Islet precursor cell (in vitro differentiated cells): ENCODE measurements at places on chromosomes 5 and 9.

DNA sequence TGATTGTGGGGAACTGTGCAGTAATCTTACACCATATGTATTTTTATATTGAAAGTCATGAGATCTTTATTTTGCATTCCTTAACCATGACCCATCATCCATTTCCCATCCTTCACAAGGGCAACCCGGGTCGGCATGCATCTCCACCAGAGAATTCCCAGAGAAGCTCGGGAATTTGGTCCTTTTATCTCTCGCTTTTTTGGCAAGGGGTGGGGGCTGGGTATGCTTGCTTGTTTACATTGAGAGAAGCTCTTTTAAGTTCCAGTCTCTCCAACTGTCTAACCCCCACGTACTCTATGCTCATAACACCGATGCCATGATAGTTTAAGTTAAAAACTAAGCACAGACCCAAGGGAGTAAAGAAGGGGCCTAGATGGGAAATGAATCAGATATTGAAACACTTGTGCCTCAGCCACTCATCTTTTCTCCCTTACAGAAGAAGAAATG is 109.9 kb upstream of the NFIB start:
- peak; percentile 68 for DNase-seq

DNA sequence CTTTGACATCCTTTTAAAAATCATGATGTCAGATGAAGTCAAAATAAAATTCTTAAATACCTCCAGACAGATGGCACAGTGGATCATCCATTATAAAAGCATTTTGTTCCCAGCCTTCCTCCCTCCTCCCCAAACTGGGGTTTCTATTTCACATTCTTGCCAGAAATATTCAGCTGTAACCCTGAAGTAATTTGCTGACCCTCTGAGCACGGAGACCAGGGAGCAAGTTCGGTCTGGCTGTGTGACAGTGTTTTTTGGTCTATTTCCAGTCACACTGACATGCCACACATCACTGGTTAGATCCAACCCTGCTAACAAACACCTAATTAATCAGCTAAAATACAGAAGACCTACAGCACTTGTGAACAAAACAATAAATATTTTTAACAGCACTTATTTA is 126.2 kb upstream of the DMRT1 start:
- no peak for DNase-seq

DNA sequence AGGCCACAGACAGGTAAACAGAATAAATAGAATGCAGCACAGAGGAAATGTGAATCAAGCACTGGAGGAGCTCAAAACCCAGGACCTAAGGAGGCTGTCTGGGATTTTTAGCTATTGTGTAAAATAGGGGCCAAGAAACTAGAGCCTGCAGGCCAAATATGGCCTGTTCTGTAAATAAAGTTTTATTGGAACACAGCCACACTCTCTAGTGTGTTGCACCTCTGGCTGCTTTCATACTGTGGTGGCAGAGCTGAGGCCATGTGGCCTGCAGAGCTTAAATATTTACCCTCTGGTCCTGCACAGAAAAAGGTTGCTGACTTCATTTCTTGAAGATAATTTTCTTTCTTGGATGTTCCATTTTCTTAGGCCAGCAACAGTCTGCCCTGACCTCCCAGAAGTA is 136.4 kb downstream of the WDR41 start:
- no peak for DNase-seq

DNA sequence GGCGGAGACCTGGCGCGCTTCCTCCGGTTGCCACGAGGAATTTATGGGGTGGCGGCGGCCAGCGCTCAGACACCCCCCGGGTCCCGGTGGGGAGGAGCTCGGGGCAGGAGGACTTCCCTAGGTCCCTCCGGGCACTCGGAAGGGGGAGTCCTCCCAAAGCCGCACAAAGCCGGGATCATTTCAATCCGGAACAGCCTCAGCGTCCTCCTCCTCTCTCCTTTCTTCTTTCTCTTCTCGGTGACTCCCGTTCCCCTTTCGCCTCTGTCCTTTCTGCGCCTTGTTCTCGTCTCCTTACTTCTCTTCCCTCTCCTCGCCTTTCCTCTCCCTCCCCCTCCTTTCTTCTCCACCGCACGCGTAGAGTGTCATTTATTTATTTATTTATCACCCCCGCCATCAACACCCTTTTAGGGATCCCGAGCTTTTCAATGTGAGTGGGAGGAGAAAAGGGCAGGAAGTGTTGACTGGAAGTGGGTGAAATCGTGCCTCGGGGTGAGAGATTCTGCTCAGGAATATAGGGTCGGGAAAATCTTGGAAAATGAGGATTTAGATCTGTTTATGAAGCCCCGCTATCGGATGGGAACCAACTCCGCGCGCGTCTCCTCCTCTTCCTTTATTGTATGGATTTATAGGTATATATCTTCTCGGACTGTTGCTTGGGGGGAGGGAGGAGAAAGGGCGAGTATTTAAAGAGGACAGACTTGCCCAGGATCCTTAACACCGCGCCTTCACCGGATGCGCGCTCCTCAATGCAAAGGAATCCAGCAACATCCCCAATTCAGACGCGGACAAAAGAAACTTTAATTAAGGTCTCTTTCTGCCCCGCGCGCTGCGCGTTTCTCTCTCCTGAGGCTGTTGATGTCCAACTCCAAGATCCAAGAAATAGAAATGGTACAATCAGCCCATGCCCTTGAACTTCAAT is 2.0 kb upstream of the ZNF462 start:
- DNase-seq: peak; percentile 76

DNA sequence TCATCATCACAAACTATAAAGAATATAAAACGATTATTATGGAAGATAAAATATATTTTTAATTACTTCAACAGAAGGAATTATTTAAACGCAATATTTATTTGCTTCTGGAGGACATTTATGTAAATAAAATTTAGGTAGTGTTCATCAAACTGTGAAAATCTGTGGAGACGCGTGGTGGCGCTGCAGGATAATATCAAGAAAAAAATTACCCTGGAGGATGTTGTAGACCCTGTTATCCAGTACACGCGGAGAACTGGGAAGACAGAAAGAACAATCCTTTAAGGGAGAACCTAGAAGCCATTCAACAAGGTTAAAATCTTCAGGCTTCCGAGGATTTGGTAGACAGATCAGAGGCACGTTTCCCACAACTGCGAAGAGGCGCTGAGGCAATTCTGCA is at the start of gene PCDHB12:
PCDHB12 (plus strand) TSS at position 242 of the 400 bp plus-strand sequence. CDS start 189 bp downstream, outside the sequence.
- no peak for DNase-seq

GRCh38 chr5:93705896-93706295 is 35.5 kb downstream of the POU5F2 start:
- no peak for DNase-seq

- no peak for DNase-seq
Measured at GRCh38 chr5:134131165-134131564, 16.7 kb downstream of the TCF7 start.

- no peak for DNase-seq
Measured at GRCh38 chr5:41722359-41722950, 147.8 kb downstream of the OXCT1 start.

GRCh38 chr5:88663793-88664216 is 219.2 kb downstream of the MEF2C start:
- DNase-seq: peak; percentile 44

DNA sequence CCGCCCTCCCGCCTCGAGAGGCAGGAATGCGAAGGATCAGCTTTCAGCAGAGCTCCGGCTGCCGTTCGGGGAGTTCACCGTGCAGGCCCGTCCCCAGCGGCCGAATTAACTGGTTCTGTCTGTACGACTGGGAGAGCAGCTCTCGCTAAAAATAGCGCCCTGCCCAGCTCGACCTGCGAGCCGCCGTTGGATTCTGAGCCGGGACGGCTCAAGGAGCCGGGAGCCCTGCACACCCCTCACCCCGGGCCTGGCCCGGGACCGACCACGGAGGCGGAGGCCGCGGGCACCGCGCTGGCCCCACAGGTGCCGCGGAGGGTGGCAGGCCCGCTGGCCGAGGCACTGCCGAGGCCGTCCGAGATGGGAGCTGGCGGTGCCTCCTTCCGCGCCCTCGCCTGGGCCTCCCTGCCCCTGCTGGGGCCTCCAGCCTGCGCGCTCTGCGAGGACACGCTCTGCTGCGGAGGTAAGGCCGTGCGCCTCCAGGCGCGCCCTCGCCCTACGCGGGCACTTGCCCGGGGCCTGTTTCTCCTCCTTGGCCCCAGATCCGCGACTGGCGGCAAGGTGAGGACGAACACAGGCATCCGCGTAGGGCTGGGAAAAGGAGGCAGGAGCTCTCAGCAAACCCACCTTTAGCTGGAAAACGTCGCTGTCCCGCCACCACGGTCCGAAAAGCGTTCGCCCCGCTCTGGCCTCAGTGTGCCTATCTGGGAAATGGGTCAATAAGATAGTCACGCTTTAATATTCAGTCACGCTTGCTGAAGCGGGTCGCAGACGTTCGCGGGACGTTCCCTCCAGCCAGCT is 53.1 kb upstream of the DAB2IP start:
- peak; percentile 98 for DNase-seq

DNA sequence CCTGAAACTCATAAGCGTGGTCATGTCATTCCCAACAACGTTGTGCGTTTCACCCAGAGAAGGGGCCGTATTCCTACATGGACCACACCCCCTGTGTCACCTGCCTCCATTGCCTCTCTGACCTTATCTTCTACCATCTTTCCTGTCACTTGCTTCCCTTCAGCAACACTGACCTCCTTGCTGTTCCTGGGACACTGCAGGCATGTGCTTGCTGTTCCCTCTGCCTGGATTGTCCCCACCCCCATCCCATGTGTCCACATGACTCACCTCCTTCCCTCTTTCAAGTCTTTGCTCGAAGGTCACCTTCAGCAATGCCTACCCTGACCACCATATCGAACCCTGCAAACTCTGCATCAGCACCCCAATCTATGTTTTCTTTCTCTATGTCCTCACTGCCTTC is 133.2 kb upstream of the ZNF618 start:
- DNase-seq: no peak

DNA sequence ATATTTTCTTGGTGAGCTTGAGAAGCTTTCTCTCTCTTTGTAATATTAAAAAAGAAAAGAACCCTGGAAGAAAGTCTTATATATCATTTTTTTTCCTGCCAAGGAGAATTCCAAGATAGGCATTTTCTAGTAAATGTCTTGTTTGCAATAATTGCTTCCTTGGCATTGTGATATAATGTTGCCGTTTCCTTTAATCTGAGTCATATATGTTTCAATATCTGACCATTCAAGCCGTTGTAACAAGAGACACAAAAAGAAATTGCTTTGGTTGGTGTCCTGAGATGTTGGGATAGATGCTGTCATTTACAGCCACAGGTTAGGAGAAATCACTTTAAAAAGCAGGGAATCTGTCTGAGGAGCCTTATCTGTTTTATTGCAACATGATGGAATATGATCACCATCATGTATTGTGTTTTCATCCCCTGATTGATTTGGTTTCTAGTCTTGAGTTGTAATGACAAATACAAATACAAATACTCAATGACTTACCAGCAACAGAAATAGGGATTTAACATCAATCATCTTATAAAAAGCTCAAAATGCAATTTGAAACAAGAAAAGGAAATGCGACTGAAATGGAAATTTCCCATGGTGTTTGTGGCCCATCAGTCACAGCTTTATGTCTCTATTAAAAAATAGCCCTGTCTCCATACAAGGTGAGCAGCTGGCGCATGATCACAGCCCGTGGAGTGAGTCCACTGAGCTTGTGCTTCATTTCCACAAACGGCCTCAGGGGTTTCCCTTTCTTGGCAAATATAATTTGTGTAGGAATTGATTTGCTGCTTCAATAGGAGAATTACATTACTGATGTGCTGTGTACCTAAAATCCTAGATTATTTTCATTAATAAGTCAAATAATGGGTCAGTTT is 250.1 kb upstream of the TRPC7 start:
- no peak for DNase-seq

DNA sequence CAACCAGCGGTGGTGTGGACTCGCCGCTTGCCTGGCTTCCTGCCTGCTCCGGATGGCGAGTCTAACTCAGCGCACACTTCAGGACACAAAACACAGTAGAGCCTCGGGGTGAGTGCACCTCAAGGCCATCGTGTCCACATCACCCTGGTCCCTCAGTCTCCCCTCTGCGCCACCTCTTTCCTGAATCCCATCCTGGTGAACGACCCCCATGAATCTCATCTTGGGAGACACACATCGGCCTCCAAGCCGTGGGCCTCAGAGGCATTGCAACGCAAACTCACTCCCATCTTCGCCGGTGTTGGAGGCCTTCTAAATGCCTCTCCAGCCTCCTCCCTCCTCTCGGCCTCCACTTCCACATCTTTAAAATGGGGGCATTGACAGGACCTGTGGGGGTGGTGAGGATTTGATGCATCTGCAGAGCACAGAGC is 124.3 kb downstream of the COL23A1 start:
- no peak for DNase-seq

DNA sequence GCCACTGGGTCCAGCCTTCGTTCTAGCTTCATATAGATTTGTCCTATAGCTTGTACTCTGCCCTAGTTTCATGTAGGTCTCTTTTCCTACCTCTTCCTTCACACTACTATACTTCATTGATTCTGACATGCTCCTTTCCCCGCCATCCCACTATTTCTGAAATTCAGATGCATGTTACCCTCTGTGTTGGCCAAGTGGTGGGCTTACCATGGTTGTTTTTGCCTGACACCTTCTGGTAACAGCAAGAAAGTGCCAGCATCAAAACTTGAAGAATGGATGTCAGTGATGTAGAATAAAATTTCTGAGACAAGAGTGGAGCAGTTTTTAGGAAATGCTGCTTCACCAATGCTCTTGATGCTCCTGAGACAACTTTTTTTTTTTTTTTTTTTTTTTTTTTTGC is 19.5 kb upstream of the SERINC5 start:
- no peak for DNase-seq

DNA sequence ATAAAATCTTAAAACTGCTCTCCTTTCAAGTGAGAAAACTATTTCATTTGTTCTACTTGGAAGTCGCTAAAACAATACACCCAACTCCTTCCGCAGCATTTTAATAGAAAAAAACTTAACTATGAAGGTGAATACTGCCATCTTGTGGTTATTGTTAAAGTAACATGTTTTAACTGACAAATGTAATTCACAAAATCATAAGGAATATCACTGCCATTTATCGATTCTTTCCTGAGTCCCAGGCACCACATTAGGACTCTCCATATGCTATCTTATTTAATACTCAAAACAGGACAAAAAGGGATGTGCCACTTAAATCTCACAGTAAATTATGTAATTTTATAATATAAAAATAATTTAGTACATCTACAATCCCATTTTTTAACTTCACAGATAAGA is 130.5 kb upstream of the ITGA1 start:
- DNase-seq: no peak

DNA sequence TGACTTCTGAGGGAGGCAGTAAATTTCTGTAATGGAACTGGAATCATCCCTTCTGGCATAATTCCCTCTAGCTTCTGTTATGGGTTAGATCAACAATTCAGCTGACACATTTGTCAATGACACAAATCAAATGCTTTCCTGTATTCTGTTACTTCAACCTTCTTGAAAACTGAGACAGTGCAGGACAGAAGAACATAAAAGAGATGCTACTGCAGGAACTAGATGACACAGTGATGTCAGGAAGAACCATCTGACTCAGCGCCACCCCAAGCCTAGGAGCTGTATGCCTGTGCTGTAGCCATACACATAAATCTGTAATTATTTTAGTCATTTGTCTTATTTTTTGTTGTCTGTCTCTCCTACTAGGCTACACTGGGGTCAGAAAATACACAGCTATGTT is 18.2 kb upstream of the CEP120 start:
- no peak for DNase-seq

DNA sequence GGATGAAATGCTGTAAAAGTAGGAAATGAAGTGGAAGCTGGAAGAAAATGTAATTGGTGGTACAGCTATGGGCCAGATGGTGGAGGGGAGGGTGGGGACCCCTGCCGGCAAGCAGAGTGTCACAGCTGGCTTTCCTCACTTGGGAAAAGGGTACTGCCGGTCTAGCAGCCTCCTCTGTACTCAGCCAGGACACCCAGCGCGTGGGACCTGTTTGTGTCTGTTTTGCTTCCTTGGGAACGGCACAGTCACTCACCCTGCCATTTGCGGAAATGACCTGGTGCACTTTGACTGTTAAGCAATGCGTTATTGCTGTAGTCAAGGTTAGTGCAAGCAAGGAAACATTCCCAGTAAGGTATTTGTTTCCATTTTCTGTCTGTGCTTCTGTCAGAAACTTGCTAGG is 10.1 kb downstream of the TMEM252 start:
- DNase-seq: peak; percentile 86
